ENCODE measurements at places on chromosomes 6 and 20. TPM values are rescaled to one million over a fixed set of nuclear protein-coding genes. Genes with fewer than 3 reads are reported as not detected.

GHRH gene
- total RNA-seq = not detected

SEL1L2 gene
- total RNA-seq = not detected

RBM24 gene
- total RNA-seq = 0.42 TPM

EDN3 gene
- total RNA-seq = not detected

NRSN1 gene
- not detected for total RNA-seq
